Cerebellar cortex (tissue), 1 donor: ENCODE measurements at places on chromosomes 5 and 9.
A peak's percentile ranks its signal among the peaks of the same experiment; 100 is the strongest.

- DNase-seq, result no peak
These were observed 212.8 kb downstream of the PIK3R1 start for GRCh38 chr5:68428231-68428811.

DNA sequence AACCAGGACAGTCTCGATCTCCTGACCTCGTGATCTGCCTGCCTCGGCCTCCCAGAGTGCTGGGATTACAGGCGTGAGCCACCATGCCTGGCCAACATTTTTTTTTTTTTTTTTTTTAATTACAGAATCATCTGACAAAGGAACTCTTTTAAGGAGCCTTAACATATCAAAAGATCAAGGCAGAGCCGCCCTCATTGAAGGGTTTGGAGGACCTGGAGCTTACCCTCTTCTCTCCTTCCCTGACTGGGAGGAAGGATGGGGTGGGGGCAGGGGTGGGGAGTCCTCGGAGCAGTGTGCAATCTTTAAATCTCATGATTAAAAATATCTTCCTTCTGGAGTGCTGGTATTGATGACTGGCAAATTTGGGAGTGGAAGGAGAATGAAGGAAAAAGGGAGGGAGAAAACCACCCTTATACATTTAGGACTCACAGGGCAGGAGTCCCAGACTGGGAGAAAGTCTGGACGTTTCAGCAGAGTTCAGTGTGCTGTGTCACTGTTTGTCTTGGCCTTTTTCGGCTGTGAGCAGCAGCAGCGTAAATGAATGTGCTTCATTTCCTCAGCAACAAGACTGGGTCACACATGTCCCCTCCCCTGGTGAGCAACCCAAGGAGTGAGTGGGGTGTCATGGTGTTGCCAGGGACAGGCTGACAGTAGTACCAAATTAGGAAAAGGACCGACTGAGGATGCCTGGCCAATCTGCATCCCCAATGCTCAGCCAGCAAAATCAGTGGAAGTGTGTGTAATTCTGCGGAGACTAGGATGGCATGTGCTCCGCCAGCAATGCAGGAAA, 115.3 kb upstream of the BNC2 start:
- DNase-seq, result no peak

DNA sequence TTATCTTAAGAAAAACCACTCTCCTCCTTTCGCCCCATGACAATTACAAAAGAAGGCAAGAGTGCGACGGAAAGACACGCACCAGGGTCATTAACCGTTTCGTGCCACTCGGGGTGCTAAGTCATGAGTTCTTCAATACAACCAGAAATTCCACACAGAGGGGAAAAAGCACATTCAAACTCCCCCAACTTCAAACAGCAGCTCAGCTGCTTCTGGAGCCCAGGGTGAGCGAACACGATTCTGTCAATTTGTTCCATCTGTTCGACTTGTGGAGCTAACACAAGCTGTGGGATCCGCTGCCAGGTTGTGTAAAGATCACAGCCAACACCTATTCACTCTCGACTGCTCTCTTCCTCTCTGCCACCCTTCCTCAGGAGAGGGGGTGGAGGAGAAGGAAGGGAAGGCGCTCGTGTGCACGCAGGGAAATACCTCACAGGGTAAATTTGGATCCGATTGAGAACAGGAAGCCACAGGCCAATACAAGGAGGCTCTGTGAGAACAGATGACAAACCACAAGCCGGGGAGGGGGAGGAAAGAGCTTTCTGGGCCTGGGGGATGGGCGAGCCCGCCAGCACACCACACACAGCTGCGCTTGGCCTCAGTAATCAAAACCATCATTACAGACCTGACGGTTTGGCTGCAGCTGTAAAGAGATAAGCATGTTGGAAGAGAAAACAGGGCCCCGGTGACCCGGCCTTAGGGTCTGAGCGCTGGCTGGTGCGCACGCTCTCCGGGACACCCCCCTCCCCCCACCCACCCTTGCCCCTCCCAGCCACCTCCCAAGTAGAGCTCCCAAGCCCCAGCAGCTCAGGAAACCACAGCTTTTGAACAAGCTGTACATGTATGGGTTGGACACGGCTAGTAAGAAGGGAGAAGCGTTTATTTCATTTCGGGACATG, 54.3 kb downstream of the PTCH1 start:
- peak; percentile 91 for DNase-seq

GRCh38 chr5:32304622-32305021, 8.1 kb downstream of the MTMR12 start:
- no peak for DNase-seq

DNA sequence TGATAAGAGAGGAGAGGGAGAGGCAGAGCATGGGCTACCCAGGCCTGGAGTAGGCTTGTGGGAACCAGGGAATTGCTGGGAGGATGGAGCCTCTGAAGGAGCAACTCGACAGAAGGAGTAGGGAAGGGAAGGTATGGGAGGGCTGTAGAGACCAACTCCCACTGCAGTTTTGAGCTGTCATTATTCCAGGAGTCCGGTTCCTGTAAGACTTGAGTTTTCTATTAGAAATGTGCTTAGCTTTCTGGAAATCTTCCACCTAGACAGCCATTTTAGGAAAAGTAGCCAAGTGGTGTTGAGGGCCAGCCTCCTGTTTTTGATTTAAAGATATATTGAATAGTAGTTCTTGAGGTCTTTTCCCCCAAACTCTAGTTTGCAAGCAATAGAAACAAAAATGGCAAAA, 323.5 kb downstream of the LRRC70 start:
- DNase-seq, result no peak

DNA sequence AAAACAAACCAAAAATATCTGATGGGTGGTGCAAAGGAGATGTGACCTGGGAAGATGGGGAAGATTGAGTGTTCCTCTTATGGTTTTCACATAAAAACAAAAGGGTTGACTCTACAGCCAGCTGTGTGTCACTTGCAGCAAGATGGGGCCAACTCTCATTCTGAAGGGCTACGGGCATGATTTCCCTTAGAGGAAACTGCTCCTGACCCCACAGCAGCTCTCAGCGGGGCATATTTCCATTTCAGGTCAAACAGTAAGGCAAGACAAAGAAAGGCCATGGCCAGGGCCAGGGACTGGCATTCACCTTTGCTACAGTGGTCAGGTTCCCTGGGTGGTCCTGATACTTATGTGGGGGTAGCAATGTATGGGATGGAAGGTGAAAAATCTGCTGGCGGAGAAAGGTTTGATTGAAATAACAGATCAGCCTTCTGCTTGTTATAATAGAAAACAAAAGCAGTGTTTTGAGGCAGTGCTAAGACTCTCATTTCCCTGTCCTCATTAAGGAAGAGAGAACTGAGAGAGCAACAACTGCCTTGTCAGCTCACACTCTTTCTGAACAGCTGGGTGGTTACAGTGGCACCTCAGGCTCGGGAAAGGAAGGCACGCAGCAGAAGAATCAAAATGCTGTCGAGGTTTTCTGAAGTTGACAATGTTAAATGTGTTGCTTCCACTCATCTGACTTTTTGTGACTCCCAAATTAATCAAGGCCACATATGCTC, 120.7 kb upstream of the PCA3 start:
- DNase-seq, result no peak

- DNase-seq, result no peak
These were observed 25.7 kb downstream of the GPR151 start for GRCh38 chr5:146490089-146490843.

DNA sequence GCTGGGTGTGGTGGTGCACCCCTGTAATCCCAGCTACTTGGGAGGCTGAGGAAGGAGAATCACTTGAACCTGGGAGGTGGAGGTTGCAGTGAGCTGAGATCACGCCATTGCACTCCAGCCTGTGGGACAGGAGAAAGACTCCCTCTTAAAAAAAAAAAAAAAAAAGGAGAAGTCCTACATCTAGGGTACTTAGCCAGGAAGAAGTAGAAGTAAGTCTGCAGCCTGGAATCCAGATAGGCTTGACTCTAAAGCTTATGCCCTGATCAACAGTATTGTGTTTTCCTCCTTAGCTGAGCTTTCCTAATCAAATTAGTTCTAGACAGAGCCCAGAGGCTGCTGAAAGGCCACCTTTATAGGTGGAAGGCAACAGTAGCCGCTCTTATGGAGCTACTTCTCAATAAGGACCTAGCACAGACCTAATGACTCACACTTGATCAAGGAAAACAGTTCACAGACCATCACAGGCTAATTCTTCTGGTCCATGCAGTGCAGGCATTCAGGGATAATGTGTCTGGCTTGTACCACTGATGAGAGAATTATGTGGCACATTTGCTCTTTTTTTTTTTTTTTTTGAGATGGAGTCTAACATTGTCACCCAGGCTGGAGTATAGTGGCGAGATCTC, 105.5 kb upstream of the KLF4 start:
- DNase-seq, result no peak

DNA sequence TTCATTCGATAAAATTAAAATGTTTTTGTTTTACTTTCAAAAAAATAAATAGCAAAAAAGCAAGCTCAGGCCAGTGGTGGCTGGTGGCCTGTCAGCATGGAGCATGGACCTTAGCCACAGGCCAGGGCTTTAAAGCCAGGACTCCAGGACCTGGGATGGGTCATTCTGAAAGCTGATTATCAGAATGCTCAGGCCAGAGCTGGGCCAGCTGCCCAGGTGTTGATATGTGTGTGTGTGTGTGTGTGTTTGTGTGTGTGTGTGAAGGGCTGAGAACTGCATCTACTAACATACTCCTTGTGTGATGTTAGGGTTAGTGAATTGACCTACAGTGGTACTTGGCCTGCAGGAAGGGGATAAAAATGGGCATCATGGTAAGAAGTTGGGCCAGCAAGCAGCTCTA, 21.5 kb downstream of the PALM2AKAP2 start:
- DNase-seq, result no peak

DNA sequence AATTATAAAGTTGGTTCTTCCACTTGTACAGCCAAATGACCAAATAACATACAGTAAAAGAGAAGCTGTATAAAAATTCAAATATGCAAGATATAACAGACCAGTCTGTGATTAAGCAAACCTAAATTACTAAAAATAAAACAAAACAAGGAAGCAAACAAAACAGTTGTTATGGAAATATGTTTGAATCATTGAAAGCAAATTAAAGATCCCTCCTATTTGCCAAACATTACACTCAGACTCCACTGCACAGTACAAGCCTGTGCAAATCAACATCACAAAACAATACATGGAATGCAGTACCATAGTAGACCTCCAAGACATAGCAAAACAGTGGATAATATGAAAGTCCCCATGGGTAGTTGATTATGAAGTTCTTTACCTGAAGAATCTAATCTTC, 288.1 kb upstream of the PTGER4 start:
- no peak for DNase-seq

DNA sequence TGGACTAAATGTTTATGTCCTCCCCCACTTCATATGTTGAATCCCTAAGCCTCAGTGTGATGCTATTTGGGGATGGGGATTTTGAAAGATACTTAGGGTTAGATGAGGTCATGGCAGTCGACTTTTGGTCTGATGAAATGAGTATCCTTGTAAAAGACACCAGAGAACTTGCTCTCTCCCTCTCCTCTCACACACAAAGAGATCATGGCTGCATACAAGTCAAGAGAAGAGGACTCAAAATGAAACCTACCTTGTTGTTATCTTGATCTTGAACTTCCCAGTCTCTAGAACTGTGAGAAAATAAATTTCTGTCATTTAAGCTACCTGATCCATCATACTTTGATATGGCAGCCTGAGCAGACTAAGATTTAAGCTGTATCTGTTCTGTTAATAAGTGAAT, 144.0 kb upstream of the HAPLN1 start:
- DNase-seq, result no peak

DNA sequence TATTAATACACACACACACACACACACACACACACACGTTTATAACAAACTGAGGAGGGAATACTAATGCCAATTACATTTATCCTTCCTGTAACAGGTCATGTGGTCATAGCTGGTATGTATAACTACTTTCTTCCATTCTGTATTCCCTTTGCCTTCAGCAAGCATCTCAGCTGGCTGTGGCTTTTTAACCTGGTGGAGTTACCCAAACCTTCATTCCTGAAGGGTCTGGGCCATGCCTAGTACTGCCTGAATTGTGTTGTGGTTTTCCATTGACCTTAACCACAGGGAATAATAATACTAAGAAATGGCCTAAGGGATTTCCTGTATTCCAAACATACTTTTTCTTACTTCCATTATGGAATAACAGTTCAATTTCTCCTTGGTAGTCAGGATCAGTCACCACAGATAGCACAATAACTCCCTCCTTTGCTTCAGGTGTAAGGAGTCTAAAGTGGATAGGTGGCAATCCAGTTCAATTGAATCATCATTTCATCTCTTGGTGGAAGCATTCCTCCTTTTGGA, 222.2 kb upstream of the MEF2C start:
- no peak for DNase-seq

GRCh38 chr9:99371376-99371775, 149.3 kb downstream of the SEC61B start:
- no peak for DNase-seq

- no peak for DNase-seq
These were observed 5.0 kb upstream of the PTPDC1 start for GRCh38 chr9:94079236-94079635.

- no peak for DNase-seq
These were observed 11.4 kb downstream of the GCNT4 start for GRCh38 chr5:75040973-75041372.

DNA sequence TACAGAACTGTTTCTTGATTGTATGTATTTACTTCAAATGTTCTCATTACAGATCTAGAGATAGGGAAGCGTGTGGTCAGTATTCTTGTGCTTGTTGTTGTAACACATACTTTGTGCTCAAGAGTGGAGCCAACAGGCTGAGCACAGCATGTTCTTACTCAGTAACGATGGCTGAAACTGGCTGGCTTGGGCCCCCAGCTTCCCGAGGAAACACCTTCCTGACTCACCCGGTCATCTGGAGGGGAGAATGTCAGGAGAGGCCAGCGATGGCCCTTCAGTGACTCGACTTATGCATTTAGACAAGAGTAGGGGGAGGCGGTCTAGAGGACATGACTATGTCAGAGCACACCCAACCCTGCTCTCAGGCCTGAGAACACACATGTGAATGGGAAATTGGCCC, 25.6 kb downstream of the ZNF474 start:
- no peak for DNase-seq

DNA sequence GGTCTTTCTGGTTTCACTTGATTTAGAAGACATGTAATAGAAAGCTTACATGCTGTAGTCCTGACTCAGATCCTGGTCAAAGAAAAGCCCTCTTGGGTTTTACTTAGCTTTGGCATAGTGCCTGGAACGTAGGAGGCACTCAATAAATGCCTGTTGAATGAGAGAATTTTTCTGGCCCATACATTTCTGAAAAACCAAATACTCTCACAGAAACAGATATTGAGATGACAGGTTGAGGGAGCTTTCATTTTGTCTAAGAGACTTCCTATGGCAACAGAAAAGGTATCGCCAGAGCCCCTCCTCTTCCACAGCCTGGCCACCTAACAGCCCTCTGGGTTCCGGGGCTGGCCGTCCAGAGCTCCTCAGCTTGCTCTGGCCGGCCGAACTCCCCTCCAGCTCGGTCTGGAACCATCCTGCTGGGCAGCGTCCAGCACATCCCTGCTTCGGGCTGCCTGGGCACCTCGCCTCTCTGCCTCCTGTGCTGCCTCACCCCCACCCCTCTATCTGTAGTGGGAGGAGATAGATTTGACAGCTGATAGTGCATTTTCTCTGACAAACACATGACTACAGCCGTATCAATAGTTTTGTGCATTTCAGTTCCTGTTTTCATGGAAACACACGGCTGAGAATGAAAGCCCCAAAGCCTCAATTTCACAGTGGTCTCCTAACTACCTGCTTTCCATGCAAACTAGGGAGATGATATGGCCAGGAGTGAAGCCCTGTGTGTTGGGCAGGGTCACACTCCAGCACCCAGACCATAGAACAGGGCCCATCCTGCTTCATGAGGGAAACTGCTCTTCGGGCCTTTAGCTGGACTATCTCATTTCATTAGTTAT, 1.1 kb downstream of the IL4 start:
- DNase-seq, result no peak
